ENCODE measurements at places on chromosomes 6 and 20. TPM values are rescaled to one million over a fixed set of nuclear protein-coding genes. Genes with fewer than 3 reads are reported as not detected.

ATXN1 gene
- 74.2 TPM for total RNA-seq

DEK gene
- 52.7 TPM for total RNA-seq

ENPP3 gene
- 0.22 TPM for total RNA-seq

SIRPD gene
- 0.55 TPM for total RNA-seq

FAM184A gene
- 2.9 TPM for total RNA-seq

TENT5A gene
- 6.7 TPM for total RNA-seq

MRPS10 gene
- 18.4 TPM for total RNA-seq

ECHDC1 gene
- total RNA-seq, result 7.4 TPM

WFDC10B gene
- total RNA-seq, result not detected

MCM9 gene
- total RNA-seq, result 25.5 TPM

TMEM200A gene
- 0.34 TPM for total RNA-seq

SLC44A4 gene
- total RNA-seq, result 0.20 TPM

ARMC12 gene
- total RNA-seq, result 1.9 TPM

YTHDF1 gene
- total RNA-seq, result 44.1 TPM

NPBWR2 gene
- 0.47 TPM for total RNA-seq

HLA-DQA1 gene
- 6.9 TPM for total RNA-seq

TBX18 gene
- total RNA-seq, result not detected

ARMH2 gene
- not detected for total RNA-seq

YIPF3 gene
- 36.5 TPM for total RNA-seq

DPPA5 gene
- total RNA-seq, result not detected

RBBP8NL gene
- not detected for total RNA-seq

TRIM40 gene
- not detected for total RNA-seq

MCCD1 gene
- total RNA-seq, result not detected

HLA-DRB5 gene
- total RNA-seq, result 12.6 TPM

Data from CD4-positive, alpha-beta T cell (primary cell).